GM10248 (cell line): ENCODE measurements at places on chromosomes 12 and 14.
A peak's percentile ranks its signal among the peaks of the same experiment; 100 is the strongest.

DNA sequence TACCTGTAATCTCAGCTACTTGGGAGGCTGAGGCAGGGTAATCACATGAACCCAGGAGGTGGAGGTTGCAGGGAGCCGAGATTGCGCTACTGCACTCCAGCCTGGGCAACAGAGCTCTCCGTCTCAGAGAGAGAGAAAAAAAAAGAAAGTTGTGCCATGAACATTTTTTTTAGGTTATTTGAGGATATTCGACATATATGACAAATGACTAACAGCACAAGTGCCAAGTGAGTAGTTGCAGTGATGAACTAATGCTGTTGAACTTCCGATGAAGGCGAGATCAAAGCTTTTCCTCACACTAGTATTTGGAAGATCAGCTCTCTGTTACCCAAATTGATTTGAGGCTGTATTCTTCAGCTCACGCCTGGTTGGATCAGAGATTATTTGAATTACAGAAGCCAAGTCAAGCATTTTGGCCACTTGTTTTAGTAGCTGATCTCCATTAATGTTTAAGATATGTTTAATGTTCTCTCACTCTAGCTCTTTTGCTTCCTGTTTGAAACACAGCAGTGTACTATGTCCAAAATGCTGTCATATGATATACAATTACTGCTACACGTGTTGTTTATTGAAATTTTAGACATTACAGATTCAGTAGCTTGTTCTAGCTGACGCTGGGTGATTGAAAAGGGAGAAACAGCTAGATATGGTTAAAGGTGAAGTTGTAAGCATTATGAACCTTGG is 43.4 kb downstream of the WDR20 start:
- DNase-seq = no peak

GRCh38 chr14:34824826-34825225 is 50.3 kb downstream of the BAZ1A start:
- no peak for DNase-seq

DNA sequence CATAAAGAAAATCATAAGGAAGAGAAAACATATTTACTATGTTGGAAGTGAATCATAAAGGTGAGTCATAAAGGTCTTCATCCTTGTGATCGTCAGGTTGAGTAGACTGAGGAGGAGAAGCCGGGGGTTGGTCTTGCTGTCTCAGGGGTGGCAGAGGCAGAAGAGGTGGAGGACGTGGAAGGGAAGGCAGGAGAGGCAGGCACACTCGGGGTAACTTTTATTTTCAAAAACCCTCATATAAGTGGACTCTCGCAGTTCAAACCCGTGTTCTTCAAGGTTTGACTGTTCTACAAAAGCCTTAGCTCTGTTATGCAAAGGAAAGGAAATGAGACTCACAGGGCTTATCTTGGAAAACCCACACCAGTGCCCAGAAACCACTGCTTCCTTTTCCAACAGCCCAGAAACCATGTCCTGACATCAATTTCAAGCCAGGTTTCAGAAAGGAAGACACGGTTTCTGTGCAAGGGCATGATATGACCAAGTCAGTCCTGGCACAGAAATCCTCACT is 14.0 kb downstream of the SMCO2 start:
- DNase-seq = no peak

- no peak for DNase-seq
Observed at GRCh38 chr14:20400589-20400964, 12.7 kb downstream of the TEP1 start.

- no peak for DNase-seq
Observed at GRCh38 chr12:27237790-27238771, 6.0 kb upstream of the STK38L start.

- no peak for DNase-seq
Observed at GRCh38 chr12:124700810-124701592, 133.6 kb upstream of the NCOR2 start.

DNA sequence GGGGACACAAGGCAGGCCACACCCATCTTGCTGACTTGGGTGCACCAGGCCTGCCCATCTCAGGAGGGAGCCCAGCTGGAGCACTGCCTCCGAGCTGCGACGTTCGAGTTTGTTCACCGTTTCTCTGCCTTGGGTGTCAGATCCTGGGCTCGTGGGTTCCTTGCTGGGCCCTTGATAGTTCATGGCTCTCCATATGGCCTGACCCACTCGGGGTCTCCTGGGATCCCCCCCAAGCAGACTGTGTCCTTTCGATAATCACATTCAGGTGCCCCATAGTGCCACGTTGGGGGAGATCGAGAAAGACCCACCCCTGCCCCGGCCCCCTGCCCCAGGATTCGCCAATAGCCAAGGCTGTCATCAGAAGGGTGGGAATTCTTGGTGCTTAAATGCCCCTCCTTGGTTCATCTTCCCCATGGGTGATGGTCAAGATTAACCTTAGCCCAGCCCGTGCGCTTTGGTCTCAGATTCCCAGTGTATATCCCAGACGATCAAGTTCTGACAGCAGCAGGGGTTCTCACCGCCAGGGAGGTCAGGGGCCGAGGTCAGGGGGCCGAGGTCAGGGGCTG is 7.4 kb downstream of the RFLNA start:
- DNase-seq = no peak

GRCh38 chr12:63150713-63151622 is at the start of gene AVPR1A:
AVPR1A (minus strand) TSS chr12:63151201; CDS start chr12:63150836, 365 bp downstream.
- peak; percentile 12 for DNase-seq

GRCh38 chr14:105141486-105142281 is 26.9 kb downstream of the JAG2 start:
- DNase-seq = no peak

- DNase-seq = no peak
Observed at GRCh38 chr14:73339846-73340595, 102.7 kb downstream of the PAPLN start.

GRCh38 chr14:73467377-73467776 is 9.0 kb upstream of the NUMB start:
- no peak for DNase-seq

DNA sequence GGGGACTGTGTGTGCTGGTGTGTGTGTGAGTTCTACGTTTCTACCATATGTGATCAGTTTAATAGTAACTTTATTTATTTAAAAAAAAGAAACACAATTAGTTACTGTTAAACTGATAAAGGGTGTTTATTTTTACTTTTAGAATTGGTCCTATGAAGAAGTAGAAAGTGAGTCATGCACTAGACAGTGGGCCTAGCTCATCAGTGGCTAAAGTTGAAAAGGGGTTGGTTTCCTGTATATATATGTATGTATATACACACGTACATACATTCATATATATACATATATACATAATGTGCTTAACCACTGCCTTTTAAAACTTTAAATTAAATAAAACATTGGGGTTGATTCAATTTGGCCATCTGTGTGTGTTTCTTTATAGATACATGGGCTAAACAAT is 68.8 kb upstream of the TMEM263 start:
- DNase-seq = no peak

- DNase-seq = no peak
Observed at GRCh38 chr12:105469211-105469610, 138.7 kb downstream of the C12orf75 start.

DNA sequence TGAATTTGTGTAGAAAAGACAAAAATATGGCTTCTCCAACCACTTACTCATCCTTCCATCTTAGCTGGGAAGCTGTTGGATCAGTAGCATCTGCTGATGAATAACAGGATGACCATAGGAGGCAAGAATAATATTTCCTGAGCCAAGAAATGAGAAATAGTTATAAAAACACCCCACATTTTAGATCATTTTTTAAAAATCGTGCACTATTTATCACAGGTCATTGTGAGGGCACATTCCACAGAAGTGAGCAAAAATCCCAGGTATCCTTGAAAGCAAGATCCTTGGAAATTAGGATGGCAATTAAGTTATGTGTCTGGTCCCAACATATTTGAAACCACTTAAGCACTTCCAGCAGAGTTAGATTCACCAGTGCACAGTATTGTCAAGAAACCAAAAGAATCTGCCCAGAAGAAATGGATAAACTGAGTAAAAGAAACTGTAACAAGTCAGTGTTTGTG is 8.4 kb downstream of the FAR2 start:
- DNase-seq = no peak

GRCh38 chr12:57549909-57550640 is at the start of gene KIF5A:
KIF5A (plus strand) TSS chr12:57550044; CDS start chr12:57550272, 228 bp downstream.
- peak; percentile 77 for DNase-seq

GRCh38 chr14:87601036-87601435 is 391.9 kb downstream of the GALC start:
- DNase-seq = no peak

- DNase-seq = no peak
Observed at GRCh38 chr14:92586963-92587699, 73.5 kb downstream of the RIN3 start.

GRCh38 chr12:124273630-124274029 is 21.3 kb upstream of the RFLNA start:
- peak; percentile 61 for DNase-seq

GRCh38 chr12:65868878-65869277 is 44.6 kb downstream of the HMGA2 start:
- no peak for DNase-seq

DNA sequence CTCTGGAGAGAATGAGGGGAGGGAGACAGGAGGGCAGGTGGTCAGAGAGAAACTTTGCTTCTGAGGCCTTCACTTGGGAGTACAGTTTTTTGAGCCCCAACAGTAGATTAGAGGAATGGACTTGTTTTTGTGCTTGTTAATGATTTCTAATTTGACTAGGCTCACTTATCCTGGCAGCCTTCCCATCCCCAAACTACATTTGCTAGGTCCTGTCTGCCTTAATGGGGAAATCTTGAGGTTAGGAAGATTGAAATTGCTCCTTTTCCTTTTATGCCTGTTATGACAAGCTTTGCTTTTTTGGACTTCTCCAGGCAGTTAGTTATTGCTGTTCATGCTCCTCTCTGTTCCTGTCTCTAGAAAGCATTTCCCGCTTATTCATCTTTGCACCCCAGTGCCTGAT is 37.7 kb downstream of the SYNE2 start:
- no peak for DNase-seq

DNA sequence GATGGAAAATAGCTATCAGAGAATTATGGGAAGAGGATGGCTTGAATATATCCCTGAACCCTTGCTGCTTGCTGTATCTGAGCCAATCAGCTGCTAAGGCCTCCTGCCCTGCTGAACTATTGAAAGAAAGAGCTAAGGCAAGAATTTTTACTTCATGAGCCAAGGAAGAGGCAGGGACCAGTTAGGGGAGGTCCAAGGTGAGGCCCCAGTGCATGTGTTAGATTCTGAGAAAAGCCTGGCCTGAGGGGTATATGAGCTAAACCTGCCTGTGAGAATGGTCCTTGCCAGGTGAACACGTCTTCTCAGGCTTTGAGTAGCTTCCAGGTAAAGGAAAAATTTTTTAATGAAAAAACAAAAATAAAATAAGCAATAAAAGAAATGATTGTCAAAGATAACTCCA is 218.0 kb downstream of the SYT1 start:
- no peak for DNase-seq

- DNase-seq = no peak
Observed at GRCh38 chr12:112584266-112584722, 165.5 kb downstream of the PTPN11 start.

DNA sequence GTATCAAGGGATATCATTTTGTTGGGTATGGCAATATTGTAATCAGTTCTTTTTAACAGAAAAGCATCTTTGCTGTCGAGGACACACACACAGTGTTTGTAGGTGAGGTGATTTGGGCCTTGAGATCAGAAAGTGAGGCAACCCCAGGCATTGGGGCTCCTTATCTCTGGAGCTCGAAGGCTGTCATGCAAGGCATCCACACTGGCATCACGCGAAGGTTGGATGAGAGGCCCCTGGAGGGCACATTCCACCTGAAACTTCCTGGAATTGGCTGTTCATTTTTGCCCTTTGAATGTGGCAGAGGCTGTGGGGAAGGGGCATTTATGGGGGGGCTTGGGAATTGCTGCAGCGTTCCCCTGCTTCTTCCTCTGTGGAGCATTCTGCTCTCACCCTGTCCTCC is 45.5 kb downstream of the IL31 start:
- no peak for DNase-seq

GRCh38 chr14:102929241-102930137 is 7.0 kb downstream of the AMN start:
- DNase-seq = no peak

GRCh38 chr12:63844391-63845341 is at the start of gene SRGAP1:
SRGAP1 (plus strand) TSS chr12:63844700; CDS start chr12:63844817, 117 bp downstream.
- peak; percentile 17 for DNase-seq

- no peak for DNase-seq
Observed at GRCh38 chr12:65409726-65410125, 131.2 kb downstream of the MSRB3 start.

GRCh38 chr12:51517800-51518199 is 73.2 kb upstream of the SCN8A start:
- no peak for DNase-seq

- DNase-seq = no peak
Observed at GRCh38 chr14:22481546-22481945, 107.5 kb downstream of the DAD1 start.

DNA sequence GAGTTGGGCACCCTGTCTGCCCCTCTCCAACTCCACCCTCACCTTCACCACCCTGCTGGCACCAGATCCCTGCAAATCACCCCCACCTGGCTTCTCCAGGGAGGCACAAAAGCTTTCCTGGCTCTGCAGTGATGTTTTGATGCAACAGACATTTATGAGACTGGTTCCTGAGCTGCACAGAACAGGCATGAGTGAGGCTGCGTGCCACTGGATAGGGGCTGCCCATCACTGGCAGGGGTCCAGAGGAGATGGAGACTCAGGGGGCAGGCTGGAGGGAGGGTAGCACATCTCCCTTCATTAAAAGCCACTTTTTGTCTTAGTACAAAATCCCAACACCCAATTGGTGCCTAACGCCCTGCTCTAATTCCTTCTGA is 17.3 kb upstream of the ZDHHC22 start:
- no peak for DNase-seq

DNA sequence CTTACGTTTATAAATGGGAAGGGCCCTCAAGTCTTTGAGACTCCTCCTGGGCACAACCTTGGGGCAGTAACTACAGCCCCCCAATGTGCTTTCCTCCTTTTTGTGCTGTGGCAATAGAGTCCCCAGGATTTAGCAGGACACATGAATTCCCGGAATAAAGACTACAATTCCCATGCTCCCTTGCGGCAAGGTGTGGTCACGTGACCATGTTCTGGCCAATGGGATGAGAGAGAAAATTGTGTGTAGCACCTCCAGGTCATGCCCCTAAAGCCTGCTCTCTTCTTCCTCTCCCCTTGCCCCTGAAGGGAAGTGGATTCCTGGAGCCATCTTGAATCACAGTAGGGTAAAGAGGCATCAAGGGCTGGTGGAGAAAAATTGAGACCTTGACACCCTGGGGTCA is 295.1 kb upstream of the SFSWAP start:
- DNase-seq = no peak

GRCh38 chr14:42307239-42307825 is 700.7 kb downstream of the LRFN5 start:
- no peak for DNase-seq

- no peak for DNase-seq
Observed at GRCh38 chr12:94623161-94623920, 27.0 kb downstream of the TMCC3 start.

DNA sequence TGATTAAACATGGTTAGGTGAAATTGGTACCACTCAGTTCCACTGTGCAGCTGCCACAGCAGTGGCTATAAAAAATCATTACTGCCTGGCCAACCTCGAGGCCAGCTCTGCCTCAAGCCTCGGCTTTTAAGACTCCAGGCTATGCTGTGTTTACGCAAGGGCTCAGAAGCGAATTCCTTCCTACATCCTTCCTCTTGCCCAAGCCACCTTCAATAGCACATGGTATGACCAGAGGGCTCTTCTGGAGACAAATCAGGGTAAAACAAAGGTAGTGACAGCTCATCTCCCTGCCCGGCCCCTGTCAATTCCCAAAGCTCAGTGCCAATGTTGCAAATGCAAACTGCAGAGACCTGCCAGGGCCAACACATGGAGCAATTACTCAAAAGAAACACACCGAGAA is 31.9 kb downstream of the NUAK1 start:
- DNase-seq = no peak
